GM23338 (cell line): ENCODE measurements at places on chromosomes 5 and 9. TPM values are rescaled to one million over a fixed set of nuclear protein-coding genes. Genes with fewer than 3 reads are reported as not detected.

GRCh38 chr9:34377404-34377746, 677 bp upstream of the MYORG start:
- no peaks in the 10 kb centered on the region for H3K36me3 ChIP-seq
- peak overlapping the region; percentile 81 for H3K4me3 ChIP-seq
- DNase-seq = no peak
- peaks cover 29% of the 10 kb centered on the region for H3K4me1 ChIP-seq
- no peak overlapping the region for H3K27ac ChIP-seq

- DNase-seq = no peak
- no peaks in the 10 kb centered on the region for H3K4me1 ChIP-seq
- H3K36me3 ChIP-seq = no peaks in the 10 kb centered on the region
- no peak overlapping the region for H3K27ac ChIP-seq
- H3K27me3 ChIP-seq = no peaks in the 10 kb centered on the region
- H3K4me3 ChIP-seq = no peak overlapping the region
These were observed 33.6 kb upstream of the COL5A1 start for GRCh38 chr9:134607971-134608370.

Gene ARHGEF37
- 0.12 and 0.14 TPM in 2 replicates for total RNA-seq

Gene SLC36A2
- not detected in 2 replicates for total RNA-seq

Gene PDLIM4
- 17.4 and 31.8 TPM in 2 replicates for total RNA-seq

Gene GTF3C4
- total RNA-seq = 39.6 and 41.6 TPM in 2 replicates
